ENCODE measurements at places on chromosomes 11 and 22.

DNA sequence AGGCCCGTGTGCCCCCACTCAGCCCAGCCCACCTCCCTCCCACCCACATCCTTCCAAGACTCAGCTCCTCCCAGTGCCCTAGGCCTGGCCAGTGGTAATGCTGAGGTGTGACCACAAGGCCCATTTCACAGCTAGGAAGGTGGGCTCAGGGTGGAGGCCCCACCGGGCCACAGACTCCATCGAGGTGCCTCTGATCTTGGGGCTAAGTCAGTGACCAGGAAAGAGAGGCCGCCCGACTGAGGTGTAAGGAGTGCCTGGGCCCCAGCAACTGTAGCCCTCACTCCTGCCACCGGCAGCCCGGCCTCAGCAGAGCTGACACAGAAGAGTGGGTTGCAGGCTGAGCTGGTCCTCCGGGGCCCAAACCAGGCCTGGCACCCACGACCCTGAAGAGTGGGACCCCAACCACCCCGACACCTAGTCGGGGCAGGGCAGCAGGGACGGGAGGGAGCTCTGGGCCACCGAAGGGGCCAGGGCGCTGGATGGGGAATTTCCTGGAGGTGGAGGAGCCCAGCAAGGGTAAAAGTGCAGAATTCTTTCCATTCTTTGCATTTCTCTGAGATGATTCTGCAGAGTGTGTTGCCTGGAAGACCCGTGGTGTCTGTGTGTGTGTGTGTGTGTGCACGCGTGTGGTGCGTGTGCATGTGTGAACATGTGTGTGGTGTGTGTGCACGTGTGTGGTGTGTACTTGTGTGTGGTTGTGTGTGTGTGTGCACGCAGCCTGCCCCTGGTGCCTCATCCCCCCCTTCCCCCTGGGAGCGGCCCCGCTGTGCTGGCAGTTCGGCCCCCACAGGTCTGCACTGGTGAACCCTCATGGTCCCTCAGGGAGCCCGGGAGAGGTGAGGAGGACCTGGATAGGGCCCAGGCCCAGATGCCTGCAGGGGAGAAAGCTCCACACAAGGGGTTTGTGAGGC is 8.3 kb upstream of the PIM3 start:
- peak; percentile 58 for DNase-seq

GRCh38 chr11:117204283-117205080 is 5.3 kb downstream of the TAGLN start:
- no peak for DNase-seq

DNA sequence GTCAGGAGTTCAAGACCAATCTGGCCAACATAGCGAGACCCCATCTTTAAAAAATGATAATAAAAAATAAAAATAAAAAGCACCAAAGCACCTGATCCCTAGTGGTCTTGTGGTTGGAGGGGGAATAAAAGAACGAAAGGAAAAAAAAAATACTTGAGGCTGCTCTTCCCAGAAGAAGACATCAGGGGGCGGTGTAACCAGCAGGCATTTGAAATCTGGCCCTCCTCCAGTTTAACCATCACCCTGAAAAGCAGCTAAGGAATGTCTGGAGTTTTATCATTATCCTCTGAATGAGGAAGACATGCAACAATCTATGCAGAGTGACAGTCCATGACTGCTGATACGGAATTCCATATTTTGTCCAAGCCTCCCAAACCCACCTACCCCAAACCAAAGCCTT is 5.6 kb upstream of the KCTD17 start:
- DNase-seq: peak; percentile 51

GRCh38 chr11:128582496-128583366 is 4.6 kb downstream of the ETS1 start:
- peak; percentile 15 for DNase-seq

- no peak for DNase-seq
Observed at GRCh38 chr11:134786636-134787035, 374.6 kb upstream of the B3GAT1 start.

DNA sequence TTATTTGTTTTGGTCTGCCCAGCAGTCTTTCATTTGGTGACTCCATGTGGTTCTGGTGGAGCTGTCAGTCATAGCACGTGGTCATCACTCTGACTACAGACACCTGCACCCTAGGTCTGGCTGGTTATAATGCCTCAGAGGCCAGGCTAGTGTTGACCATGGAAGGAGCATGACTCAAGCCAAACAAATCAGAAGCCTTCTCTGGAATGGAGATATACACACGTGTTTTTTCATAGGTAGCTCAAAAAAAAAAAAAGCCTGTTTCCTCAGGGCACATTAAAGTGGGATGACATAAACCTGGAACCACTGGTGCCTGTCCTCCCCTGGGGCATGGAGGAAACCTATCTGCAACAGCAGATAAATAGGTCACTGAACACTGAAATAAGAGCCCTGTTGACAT is 8.1 kb upstream of the PLAAT3 start:
- DNase-seq: peak; percentile 51

GRCh38 chr11:121864660-121865059 is 251.4 kb downstream of the BLID start:
- no peak for DNase-seq

DNA sequence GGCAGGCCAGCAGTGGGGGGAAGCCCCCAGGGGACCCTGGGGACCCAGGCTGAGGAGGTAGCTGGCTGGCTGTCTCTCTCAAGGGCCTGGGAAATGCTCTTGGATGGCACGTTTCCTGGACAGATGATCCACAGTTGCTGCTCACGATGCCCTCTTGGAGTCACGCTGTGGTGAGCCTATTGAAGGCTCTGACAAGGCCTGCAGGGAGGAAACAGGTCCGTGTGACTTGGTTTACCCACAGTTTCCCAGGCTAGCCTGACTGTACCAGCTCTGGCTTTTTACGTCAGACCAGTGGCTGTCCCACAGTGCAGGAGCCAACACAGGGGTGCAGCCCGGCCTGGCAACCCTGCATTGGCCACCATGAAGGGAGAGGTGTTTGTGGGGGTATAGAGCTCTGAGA is 29.2 kb upstream of the PPARA start:
- DNase-seq: no peak

GRCh38 chr22:44795701-44796630 is 43.6 kb downstream of the ARHGAP8 start:
- DNase-seq: no peak

GRCh38 chr22:23530766-23531282 is 49.3 kb downstream of the IGLL1 start:
- DNase-seq: no peak

GRCh38 chr22:45272498-45272897 is 12.3 kb upstream of the UPK3A start:
- DNase-seq: no peak

DNA sequence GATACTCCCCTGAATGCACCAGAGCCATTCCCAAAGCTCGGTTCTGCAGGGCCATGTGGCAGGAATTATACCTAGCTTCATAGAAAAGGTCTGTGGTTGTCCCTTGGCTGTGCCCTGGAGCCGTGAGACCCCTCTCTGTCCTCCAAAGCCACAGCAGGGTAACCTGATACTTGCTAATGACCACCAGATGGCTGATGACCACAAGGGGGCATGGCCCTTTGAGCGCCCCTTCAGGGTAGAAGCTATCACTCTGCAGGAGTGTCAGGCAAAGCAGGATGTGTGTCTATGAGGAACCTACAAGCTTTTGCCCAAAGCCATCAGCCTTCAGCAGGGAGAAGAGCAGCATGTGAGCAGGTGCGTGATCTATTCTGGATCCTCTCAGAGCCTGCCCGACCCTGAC is 95.3 kb downstream of the NTM start:
- DNase-seq: no peak

DNA sequence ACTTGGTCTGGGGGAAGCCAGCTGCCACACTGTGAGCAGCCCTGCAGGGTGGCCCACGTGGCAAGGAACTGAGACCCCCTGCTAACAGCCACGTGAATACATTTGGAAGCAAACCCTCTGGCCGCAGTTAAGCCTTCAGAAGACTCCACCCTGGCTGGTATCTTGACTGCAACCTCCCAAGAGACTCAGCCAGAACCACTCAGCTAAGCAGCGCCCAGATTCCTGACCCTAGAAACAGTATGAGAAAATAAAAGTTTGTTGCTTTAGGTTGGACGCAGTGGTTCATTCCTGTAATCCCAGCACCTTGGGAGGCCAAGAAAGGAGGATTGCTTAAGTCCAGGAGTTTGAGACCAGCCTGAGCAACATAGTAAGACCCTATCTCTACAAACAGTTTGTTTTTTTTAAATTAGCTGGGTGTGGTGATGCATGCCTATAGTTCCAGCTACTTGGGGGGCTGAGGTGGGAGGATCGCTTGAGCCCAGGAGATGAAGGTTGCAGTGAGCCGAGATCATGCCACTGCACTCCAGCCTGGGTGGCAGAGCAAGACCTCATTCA is 8.7 kb downstream of the ZMAT5 start:
- no peak for DNase-seq

GRCh38 chr11:78753297-78753696 is 178.6 kb upstream of the NARS2 start:
- no peak for DNase-seq

GRCh38 chr11:118488480-118489109 is 38.7 kb upstream of the TTC36 start:
- peak; percentile 41 for DNase-seq

- DNase-seq: peak; percentile 62
Observed at GRCh38 chr22:39534591-39535356, 2.2 kb upstream of the RPS19BP1 start.

- DNase-seq: no peak
Observed at GRCh38 chr11:134562941-134563471, 151.0 kb upstream of the B3GAT1 start.

DNA sequence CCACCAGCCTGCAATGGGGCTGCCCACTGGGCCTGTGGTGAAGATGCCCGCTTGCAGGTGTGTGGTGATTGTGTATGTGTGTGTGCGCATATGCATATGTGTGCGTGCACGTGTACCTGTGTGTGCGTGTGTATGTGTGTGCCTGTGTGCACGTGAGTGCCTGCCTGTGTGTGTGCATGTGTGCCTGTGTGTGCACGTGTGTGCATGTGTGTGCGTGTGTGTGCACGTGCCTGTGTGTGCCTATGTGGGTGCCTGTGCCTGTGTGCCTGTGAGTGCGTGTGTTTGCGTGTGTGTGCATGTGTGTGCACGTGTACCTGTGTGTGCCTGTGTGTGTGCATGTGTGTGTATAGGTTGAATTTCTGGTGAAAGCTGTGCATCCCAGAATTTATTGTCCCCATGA is 2.4 kb upstream of the MUC6 start:
- DNase-seq: no peak

- peak; percentile 36 for DNase-seq
Observed at GRCh38 chr22:32204040-32204855, 625 bp downstream of the RFPL2 start.

- no peak for DNase-seq
Observed at GRCh38 chr11:108790501-108791299, 125.8 kb downstream of the DDX10 start.

- DNase-seq: no peak
Observed at GRCh38 chr22:49111085-49111484, 716.6 kb downstream of the BRD1 start.

- no peak for DNase-seq
Observed at GRCh38 chr11:93736129-93736528, 5.2 kb downstream of the TAF1D start.

- DNase-seq: no peak
Observed at GRCh38 chr22:46068593-46069491, 81.5 kb upstream of the PPARA start.

DNA sequence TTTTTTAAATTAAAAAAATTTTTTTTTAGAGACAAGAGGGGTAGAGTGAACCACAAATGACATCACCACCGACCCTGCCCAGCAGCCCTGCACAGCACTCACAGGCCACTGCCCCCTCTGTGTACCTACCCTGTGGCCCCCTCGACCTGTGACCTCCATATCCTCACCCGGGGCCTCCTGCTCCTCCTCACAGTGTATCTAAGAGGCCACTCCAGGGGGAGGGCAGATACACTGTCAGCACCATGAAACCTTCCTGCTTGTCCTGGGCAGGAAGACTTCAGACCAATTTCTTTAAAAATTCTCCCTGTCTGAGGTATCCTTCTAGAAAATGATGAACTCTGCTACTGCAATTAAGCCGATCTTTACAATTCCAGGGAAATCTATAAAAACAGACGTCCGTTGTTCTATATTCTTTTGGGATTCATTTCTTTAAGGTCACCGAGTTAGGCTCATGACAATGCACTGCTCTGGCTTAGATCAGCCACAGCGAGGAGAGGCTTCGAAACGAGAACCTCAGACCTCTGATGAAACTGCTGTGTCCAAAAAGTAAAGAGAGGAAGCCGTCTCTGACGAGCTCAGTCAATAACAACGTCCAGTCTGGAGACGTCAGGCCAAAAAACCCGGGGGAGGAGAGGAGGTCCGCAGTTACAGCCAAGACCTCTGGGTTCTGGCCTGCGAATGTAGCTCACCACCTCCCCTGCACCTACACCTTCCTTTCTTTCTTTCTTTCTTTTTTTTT is 17.5 kb downstream of the NFAM1 start:
- no peak for DNase-seq

DNA sequence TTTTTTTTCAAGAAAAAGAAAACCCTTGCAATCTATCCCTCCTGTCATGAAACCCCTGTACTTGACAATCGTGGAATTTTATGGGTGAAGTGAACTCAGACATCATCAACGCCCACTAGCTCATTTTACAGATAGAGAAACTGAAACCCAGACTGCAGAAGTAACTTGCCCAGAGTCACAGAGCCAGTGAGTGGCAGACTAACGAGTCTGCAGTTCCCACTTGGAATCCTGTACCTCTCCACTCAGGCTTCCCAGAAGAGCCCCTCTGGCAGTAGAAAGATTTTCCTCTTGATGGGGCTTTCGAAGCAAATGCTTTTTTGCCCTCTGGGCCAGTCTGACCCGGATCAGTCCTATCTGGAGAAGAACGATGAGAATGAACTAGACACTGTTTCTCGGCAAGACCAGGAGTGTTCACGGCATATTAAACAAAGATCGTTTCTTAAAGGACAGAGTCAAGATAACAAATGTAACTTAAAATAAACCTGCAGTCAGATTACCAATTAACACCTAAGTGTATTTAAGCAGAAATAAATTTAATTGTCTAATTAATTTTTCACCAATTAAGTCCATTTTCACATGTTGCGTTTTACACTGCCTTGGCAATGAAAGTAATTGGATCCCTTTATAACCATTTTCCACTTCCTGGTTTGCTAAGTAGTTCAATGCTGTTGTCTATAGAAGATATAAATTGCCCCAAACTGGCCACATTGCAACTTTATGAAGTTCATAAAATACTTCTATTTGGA is 61.3 kb upstream of the CREB3L1 start:
- DNase-seq: no peak

- no peak for DNase-seq
Observed at GRCh38 chr11:74366576-74366975, 31.7 kb downstream of the PGM2L1 start.

DNA sequence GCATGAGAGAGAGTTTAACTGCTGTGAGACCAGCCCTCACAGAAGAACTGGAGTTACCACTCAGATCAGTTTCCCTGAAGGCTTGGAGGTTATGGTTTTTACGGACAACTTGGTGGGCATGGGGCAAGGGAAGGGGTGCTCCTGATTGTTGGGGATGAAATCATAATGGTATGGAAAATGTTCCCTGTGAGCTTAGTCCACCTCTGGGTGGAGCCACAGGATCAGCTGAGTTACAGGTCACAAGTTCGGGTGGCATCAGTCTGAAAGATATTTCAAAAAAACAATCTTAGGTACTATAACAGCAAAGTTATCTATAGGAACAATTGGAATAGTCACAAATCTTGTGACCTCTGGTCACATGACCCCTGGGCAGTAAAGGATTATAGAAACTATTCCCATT is 162.9 kb downstream of the DLG2 start:
- DNase-seq: no peak

GRCh38 chr22:47374901-47375575 is 612.6 kb downstream of the TBC1D22A start:
- DNase-seq: no peak
